ENCODE measurements at places on chromosomes 1 and 21.

DNA sequence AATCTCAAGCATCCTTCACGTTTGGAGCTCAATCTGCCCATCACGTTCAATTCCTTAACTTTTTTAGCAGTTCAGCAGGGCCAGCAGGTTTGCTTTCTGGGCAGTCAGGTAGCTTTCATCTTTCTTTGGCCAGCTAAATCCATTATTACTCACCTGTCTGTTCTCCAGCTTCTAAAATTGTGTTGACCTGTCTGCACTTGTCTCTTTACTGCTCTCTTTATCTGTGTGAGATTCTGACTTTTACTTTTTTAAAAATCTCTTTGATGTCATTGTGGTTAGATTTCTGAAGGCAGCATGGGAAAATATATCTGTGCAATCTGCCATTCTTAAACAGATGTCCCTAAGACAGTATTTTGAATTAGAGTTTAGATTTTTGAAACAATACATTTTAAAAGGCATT lies 24.9 kb upstream of the CYYR1 start:
- DNase-seq = no peak

DNA sequence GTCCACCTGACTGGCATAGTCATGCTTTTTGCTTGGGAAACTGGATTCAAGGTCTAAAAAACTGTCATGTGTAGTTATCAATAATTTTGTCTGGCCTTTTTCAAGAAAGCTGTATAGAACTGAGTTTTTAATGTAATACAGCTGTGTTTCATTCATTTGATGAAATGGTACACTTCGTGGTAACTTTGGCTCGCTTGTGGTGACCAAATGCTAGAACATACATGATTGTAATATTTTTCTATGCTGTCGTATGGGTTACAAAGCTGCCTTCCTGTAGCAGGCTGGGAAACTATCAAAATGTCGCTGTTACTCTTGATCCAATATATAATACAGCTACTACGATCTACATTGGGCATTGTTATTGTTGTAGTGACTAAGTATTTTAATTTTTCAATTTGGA lies 2.1 kb downstream of the LRRC42 start:
- no peak for DNase-seq

DNA sequence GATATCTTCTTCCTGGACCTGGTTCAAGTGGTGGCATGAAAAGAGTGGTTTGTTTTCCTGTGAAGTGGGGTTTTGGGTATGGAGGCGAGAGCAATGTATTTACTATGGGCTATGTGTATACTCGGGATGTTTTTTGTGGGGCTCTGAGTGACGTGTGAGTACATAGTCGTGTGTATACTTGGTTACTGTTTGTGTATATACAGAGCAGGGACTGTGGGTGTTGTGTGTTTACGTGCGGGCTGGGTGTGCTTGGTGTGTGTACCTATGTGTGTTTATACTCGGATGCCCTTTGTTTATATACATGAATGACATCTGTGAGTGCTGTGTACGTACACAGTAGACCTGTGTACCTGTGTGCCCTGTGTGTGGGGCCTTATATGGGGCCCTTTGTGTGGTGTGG lies 50.0 kb downstream of the YARS1 start:
- no peak for DNase-seq

DNA sequence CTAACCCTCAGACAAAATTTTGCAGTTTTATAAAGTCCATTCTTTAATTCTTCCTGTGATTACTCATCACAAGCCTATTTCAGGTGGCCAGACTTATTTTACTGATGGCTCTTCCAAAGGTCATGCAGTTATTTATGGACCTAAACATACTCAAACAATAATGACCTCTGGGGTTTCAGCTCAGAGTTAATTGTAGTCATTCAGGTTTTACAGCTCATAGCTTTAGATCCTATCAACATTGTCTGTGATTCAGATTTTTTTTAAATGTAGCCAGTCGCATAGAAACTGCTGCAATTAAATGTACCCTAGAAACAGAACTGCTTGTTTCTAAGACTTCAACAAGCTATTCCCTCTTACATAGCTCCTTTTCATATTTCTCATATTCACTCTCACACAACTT lies 270.8 kb downstream of the COL11A1 start:
- no peak for DNase-seq

- no peak for DNase-seq
Measured at GRCh38 chr1:39608921-39609320, 30.5 kb downstream of the HEYL start.

DNA sequence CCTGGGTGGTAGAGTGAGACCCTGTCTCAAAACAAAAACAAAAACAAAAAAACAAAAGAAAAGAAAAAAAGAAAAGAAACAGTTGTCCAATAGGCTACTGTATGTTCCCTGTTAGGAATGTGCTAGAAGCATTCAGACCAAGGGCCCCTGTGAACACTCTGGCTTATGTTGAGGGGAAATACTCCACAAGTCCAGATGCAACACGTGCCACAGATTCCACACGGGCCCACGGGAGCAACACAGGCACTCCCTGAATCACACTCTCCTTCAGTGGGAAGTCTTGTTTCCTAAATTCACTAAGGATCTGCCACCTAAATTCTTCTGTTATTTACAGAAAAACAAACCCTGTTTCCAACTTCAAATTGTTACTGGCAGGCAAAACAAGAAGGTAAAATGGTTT lies 291.1 kb downstream of the PCP4 start:
- no peak for DNase-seq
